RKO (cell line): ENCODE measurements at places on chromosomes 5 and 9.

DNA sequence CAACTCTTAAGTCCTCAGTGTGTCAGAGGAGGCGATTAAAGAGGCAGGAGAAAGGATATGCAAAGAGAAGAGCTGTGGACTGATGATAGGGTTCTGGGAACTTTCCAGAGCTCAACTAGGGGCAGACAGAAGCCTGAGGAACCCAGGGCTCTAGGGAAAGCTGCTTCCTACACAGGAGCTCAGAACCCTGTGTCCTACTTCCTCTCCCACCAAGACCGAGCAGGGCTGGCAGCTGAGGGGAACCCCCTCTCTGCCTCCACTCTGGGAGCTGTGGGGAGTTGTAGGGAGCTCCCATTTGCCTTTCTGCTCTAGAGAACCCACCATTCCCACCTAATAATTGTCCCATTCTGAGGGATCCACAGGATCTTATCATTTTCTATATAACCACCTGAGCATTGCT, 674.3 kb downstream of the ACTL7B start:
- DNase-seq: no peak

- no peak for DNase-seq
Observed at GRCh38 chr5:168304349-168304748, 12.9 kb downstream of the WWC1 start.

DNA sequence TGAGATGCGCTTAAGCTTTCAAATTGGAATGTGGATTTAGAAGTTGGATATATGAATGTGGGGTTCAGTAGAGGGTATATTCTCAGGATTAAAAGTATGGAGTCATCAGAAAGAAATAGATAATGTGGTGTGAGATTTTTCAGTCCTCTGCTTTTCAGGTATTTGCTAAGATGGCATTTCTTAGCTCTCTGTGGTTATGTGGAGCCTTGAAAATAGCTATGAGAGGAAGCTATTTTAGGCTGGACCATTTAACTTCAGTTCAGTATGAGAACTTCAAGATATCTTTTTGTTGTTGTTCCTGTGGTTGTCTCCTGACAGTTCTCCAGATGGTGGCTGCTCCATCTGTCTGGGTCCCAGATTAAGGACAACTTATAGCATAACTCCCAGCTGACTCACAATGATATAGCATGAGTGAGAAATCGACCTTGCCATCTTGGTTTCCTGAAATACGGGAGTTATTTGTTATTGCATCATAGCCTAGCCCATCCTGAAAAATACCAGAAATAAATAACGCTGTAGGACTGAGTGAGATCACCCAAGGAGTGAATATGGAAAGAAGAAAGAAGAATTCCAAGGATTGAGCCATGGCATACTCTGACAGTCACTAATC, 461.5 kb downstream of the ANXA1 start:
- DNase-seq: no peak

GRCh38 chr9:122383992-122384461, 13.2 kb downstream of the PTGS1 start:
- no peak for DNase-seq
